ENCODE measurements at places on chromosomes 1 and 21. TPM values are rescaled to one million over a fixed set of nuclear protein-coding genes. Genes with fewer than 3 reads are reported as not detected.

PHLDA3 gene
- 25.6 TPM for total RNA-seq

DNA sequence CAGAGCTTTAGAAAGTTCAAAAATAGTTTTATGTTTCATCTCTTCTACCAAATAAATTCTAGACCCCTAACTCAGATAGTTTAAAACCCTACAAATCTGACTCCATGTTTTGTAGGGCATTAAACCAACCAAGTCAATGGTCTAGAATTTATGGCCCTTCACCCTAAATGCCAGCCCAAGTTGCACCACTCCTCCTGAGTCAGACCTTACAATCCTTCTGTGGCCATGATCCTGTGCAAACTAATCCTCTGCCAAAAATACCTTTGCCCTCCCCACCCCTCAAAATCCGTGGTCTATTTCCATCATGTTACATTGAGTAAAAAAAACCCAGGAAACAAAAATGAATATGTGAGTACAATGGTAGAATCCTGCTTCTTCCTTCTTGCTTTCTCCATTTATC, 179.3 kb downstream of the NR5A2 start:
- no peak overlapping the region for H3K4me3 ChIP-seq
- no peaks in the 10 kb centered on the region for H3K27me3 ChIP-seq
- no peaks in the 10 kb centered on the region for H3K36me3 ChIP-seq
- no peak for DNase-seq
- H3K27ac ChIP-seq = no peak overlapping the region

ADAMTSL4 gene
- total RNA-seq = 20.0 TPM

MRPL24 gene
- 71.9 TPM for total RNA-seq

TNFAIP8L2 gene
- 6.3 TPM for total RNA-seq

DNA sequence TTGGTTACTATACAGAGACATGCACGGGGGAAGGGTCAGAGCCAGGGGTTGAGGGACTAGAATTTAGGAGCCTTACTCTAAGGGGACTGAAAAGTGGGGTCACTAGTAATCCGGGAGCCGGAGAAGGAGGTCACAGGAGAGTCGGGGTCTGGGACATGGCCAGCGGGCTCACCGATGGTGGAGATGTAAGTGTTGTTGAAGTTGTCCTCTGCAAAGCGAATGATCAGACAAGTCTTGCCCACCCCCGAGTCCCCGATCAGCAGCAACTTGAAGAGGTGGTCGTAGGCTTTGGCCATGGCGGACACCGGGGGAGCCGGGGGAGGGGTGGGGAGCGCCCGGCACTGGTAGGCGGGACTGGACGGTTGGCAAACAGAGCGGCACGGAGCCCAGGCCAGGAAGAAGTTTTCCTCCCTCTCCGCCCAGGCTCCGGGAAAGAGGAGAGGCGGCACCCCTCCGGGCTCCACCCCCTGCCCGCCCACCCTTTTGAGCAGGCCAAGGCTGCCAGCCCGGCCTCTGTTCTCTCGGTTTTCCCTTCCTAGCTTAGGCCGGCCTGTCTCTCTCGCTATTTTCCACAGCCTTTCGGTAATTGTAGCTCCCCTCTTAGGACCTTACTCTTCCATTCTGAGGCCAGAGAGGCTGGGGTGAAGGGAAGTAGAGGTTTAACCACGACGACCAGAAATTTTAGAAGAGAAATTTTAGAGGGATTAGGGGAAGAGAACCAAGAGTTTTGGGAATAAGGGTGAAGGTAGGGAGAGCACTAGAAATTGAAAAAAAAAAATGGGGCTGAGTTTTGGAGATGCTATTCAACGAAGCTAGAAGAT, at the start of gene RAB13:
Gene RAB13, minus strand, starts transcription at position 399 of the 821 bp plus-strand sequence. Its CDS starts 103 bp downstream, at position 296.
- H3K27me3 ChIP-seq = no peaks in the 10 kb centered on the region
- H3K4me3 ChIP-seq = peak within 1 kb of the TSS; percentile 86
- peak; percentile 95 for DNase-seq

- no peak overlapping the region for H3K4me3 ChIP-seq
- no peaks in the 10 kb centered on the region for H3K36me3 ChIP-seq
- no peaks in the 10 kb centered on the region for H3K27me3 ChIP-seq
These were observed 21.2 kb upstream of the BCAR3 start for GRCh38 chr1:93702828-93703183.

LAMC2 gene
- total RNA-seq = 89.0 TPM

OVAAL gene
- not detected for total RNA-seq

C1orf87 gene
- total RNA-seq = 0.38 TPM

CIART gene
- total RNA-seq = 8.8 TPM

HRNR gene
- total RNA-seq = not detected

- H3K27ac ChIP-seq = no peak overlapping the region
- no peak for DNase-seq
- no peaks in the 10 kb centered on the region for H3K4me1 ChIP-seq
- no peaks in the 10 kb centered on the region for H3K36me3 ChIP-seq
- no peaks in the 10 kb centered on the region for H3K27me3 ChIP-seq
- H3K4me3 ChIP-seq = no peak overlapping the region
These were observed 98.3 kb upstream of the FGGY start for GRCh38 chr1:59198564-59198963.

CD101 gene
- 1.3 TPM for total RNA-seq

MAP3K7CL gene
- total RNA-seq = 12.7 TPM

GRCh38 chr1:155181371-155182051, 7.9 kb downstream of the TRIM46 start:
- H3K4me1 ChIP-seq = peaks cover 13% of the 10 kb centered on the region
- no peak overlapping the region for H3K27ac ChIP-seq
- H3K4me3 ChIP-seq = no peak overlapping the region
- H3K36me3 ChIP-seq = no peaks in the 10 kb centered on the region
- no peaks in the 10 kb centered on the region for H3K27me3 ChIP-seq

DNA sequence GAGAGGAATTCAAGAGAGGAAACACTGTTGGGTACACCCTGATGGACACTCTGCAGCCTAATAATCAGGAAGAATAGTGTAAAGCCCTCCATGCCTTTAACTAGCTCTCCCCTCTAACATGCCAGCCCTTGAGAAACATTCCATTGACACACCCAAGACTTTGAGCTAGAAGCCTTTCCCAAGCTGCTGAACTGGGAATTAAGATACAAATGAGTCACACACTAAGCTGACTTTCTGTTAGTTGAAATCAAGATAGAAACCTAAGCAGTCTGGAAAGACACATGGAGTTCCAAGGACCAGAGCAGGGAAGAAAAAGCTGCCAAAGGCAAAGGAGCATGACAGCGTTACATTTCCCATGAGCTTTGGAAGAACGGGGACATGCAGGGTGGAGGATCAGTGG, 380.8 kb downstream of the NPHP4 start:
- DNase-seq = no peak
- no peak overlapping the region for H3K27ac ChIP-seq
- H3K4me1 ChIP-seq = no peaks in the 10 kb centered on the region
- H3K4me3 ChIP-seq = no peak overlapping the region
- no peaks in the 10 kb centered on the region for H3K36me3 ChIP-seq

DNA sequence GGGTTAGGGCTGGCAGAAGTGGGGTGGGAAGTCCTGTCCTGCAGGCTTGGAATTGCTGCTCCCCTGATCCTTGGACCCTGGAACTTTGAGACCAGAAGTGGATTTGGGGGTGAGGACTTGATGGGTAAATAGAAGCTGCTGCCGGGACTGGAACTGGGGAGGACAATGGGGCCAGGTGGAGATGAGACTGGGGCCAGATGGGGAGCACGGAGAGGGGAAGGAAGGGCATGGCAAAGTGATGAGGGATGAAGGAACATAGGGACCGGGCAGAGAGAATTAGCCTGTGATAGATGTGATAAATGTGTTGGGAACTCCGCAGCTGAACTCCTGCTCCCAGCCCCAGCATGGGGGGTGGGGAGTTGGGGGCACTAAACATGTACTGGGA, 637 bp downstream of the NHLH1 start:
- no peak overlapping the region for H3K27ac ChIP-seq
- no peaks in the 10 kb centered on the region for H3K27me3 ChIP-seq
- H3K4me1 ChIP-seq = no peaks in the 10 kb centered on the region
- no peak overlapping the region for H3K4me3 ChIP-seq
- DNase-seq = no peak

- no peak for DNase-seq
- H3K27me3 ChIP-seq = no peaks in the 10 kb centered on the region
- H3K4me3 ChIP-seq = no peak overlapping the region
- H3K36me3 ChIP-seq = no peaks in the 10 kb centered on the region
These were observed 3.9 kb upstream of the NUAK2 start for GRCh38 chr1:205325334-205325884.

GRCh38 chr1:58687516-58687915, 12.3 kb downstream of the MYSM1 start:
- no peak overlapping the region for H3K4me3 ChIP-seq
- H3K27me3 ChIP-seq = no peaks in the 10 kb centered on the region
- no peaks in the 10 kb centered on the region for H3K4me1 ChIP-seq
- H3K36me3 ChIP-seq = no peaks in the 10 kb centered on the region

GRCh38 chr1:59061876-59062275, 235.0 kb upstream of the FGGY start:
- peak overlapping the region; percentile 14 for H3K4me3 ChIP-seq
- H3K4me1 ChIP-seq = no peaks in the 10 kb centered on the region
- peak overlapping the region; percentile 45 for H3K27ac ChIP-seq
- no peak for DNase-seq

DNA sequence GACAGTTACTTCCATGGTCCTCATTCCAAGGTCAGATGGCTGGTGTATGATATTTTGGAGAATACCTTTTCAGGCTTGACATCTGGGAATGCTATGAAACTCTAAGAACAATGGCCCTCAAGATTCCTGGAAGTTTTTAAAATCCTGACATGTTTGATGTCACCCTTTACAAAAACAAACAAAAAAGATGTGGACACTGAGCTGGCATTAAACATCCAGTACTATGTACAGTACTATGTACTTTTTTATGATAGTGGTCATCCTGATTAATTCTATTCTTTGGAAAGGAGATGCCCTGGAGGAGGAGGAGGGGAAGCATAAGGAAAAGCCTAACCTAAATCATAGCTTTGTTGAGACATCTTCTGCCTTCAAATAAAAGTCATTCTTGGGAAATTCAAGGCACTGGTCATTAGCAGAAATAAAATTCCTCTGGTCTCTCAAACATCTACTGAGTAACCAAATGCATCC, 235.4 kb downstream of the HMCN1 start:
- H3K4me1 ChIP-seq = no peaks in the 10 kb centered on the region
- H3K4me3 ChIP-seq = no peak overlapping the region
- H3K27me3 ChIP-seq = no peaks in the 10 kb centered on the region
- no peak overlapping the region for H3K27ac ChIP-seq
- H3K36me3 ChIP-seq = no peaks in the 10 kb centered on the region
- DNase-seq = no peak

DNA sequence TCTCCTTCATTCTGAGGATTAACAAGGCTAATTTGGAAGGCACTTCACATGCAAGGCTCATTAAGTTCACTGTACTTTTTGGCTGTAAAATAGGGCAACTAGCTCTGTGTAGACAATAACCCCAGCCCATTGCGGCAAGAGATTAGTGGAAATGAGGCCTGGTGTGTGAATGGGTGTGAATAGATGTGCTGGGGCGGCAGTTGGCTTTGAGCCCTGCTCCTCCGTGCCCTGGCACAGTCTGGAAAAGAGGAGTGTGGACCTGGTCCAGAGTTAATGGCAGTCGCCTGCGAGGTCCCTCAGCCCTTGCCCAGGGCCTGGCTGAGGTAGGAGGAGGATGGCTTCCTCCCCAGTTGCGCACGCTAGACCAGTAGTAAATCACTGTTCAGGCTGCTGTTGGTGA, 4.8 kb downstream of the KISS1 start:
- no peak for DNase-seq
- no peak overlapping the region for H3K27ac ChIP-seq
- peaks cover 3% of the 10 kb centered on the region for H3K4me1 ChIP-seq
- H3K4me3 ChIP-seq = no peak overlapping the region
- no peaks in the 10 kb centered on the region for H3K36me3 ChIP-seq

GRCh38 chr1:182707122-182707521, 22.7 kb upstream of the RGS8 start:
- H3K27me3 ChIP-seq = no peaks in the 10 kb centered on the region
- no peaks in the 10 kb centered on the region for H3K4me1 ChIP-seq
- H3K4me3 ChIP-seq = no peak overlapping the region
- DNase-seq = no peak
- H3K27ac ChIP-seq = no peak overlapping the region

DNA sequence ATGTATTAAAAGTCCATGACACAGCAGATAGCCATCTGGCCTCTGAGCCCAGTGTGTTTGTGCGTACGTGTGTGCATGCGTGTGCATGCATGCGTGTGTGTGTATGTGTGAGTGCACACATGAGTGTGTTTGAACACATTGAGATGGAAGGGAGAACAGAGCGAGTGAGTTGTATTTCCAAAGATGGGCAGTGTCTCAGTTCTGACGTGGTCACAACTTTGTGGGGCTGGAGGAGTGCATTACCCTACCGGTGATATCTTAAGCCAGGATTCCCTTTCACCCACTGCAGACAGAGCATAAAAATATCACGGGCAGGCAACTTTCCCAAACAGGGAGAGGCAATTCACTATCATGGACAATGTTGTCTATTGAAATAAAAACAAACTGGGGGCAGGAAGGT, 27.8 kb downstream of the IRF2BP2 start:
- H3K36me3 ChIP-seq = no peaks in the 10 kb centered on the region
- H3K27ac ChIP-seq = no peak overlapping the region
- no peak overlapping the region for H3K4me3 ChIP-seq
- no peaks in the 10 kb centered on the region for H3K27me3 ChIP-seq
- no peaks in the 10 kb centered on the region for H3K4me1 ChIP-seq

CFHR1 gene
- 22.0 TPM for total RNA-seq

GRCh38 chr1:211529453-211529852, 37.5 kb upstream of the RD3 start:
- no peaks in the 10 kb centered on the region for H3K27me3 ChIP-seq
- H3K4me3 ChIP-seq = no peak overlapping the region
- no peaks in the 10 kb centered on the region for H3K36me3 ChIP-seq

GRCh38 chr1:10803971-10804820, 7.8 kb upstream of the CASZ1 start:
- H3K36me3 ChIP-seq = no peaks in the 10 kb centered on the region
- H3K27me3 ChIP-seq = peaks cover 9% of the 10 kb centered on the region
- H3K4me1 ChIP-seq = no peaks in the 10 kb centered on the region
- H3K4me3 ChIP-seq = no peak overlapping the region
- no peak for DNase-seq

TRAF5 gene
- total RNA-seq = 22.1 TPM

GRCh38 chr21:14074177-14074576, 136.6 kb downstream of the LIPI start:
- no peaks in the 10 kb centered on the region for H3K27me3 ChIP-seq
- DNase-seq = no peak
- no peak overlapping the region for H3K4me3 ChIP-seq
- H3K36me3 ChIP-seq = no peaks in the 10 kb centered on the region
- no peak overlapping the region for H3K27ac ChIP-seq
- H3K4me1 ChIP-seq = no peaks in the 10 kb centered on the region

- no peak overlapping the region for H3K27ac ChIP-seq
- no peaks in the 10 kb centered on the region for H3K36me3 ChIP-seq
- no peaks in the 10 kb centered on the region for H3K27me3 ChIP-seq
- peak; percentile 53 for DNase-seq
- peaks cover 4% of the 10 kb centered on the region for H3K4me1 ChIP-seq
- H3K4me3 ChIP-seq = no peak overlapping the region
These were observed 63.7 kb upstream of the ABCG1 start for GRCh38 chr21:42155045-42155855.

DNA sequence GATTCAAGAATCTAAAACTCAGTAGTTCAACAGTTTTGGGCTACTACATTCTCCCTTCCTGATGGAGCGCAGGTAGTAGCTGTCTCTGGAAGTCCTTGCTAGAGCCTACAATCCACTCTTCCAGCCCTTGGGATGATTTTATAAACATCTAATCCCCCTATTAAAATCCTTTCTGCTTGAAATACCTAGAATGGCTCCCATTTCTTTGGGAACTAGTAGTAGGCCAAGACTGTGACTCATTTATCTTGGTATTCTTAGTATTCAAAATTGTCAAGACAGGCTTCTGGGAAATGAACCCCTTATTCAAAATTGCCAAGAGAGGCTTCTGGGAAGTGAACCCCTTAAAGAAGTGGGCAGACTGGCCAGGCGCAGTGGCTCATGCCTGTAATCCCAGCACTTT, 142.5 kb upstream of the FGGY start:
- no peak for DNase-seq
- no peaks in the 10 kb centered on the region for H3K36me3 ChIP-seq
- H3K4me3 ChIP-seq = no peak overlapping the region
- peaks cover 7% of the 10 kb centered on the region for H3K4me1 ChIP-seq
- no peaks in the 10 kb centered on the region for H3K27me3 ChIP-seq

RIPK4 gene
- total RNA-seq = 32.6 TPM
